ENCODE measurements at places on chromosomes 7 and 10.

DNA sequence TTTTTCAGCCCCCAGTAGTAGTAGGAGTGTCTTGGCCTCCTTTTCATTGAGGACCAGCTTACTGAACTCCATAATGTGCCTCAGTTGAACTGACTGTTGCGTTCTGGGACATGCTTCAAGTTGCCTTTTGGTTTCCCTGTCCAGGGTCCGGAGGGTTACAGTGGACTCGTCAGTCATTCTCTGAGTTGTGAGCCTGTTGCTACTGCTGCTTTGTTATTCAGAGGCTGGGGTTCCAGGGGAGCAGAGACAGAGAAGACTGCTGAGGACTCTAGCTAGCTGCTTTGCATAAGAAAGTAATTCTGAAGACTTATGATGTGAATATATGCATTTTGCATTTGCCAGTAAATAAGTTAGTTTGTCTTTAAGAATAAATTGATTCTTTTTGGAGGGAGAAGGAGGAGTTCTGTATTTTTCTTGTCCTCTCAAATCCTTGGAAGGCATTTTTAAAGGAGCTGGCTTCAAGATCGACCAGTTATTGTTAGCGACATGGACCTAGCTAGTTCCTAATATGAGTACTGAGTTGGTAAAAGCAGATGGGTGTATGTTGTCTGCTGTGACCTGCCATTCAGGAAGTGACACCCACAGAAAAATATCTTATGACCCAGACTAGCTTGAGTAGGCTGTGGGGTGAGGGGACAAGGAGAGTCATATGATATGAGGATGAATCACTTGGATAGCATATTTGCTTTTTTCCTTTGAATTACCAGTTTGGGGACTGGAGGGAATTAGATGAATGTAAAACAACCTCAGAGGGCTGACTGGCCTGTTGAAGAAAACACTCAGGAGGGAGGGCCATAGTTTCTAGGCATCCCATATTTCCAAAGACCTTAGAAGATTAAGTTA, 8.3 kb downstream of the PI4K2A start:
- peak; percentile 99 for ATAC-seq

DNA sequence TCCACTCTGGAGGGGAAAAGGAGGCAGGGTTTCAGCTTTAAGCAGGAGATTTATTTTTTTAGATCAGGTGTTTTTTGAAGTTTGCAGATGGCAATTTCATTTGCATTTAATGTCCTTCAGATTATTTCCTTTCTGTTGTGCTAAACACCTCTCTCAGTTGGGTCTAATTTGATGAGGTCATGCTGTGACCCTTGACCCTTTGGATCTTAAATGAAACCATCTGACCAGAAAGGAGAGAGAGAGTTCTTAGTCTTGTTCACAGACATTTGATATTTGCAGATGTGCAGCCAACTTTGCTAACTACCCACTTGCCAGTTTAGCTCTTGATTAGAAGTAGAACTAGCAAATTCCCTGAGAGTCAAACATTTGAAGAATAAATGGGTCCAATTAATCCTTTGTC, 101.5 kb upstream of the RAB11FIP2 start:
- no peak for ATAC-seq

- no peak for ATAC-seq
Observed at GRCh38 chr7:41316410-41316809, 386.5 kb downstream of the INHBA start.

- ATAC-seq: no peak
Observed at GRCh38 chr10:112955582-112956421, 5.8 kb downstream of the TCF7L2 start.
